ENCODE measurements at places on chromosomes 2 and 18.

GRCh38 chr2:121625953-121626352, 23.3 kb downstream of the CLASP1 start:
- no peak for DNase-seq

DNA sequence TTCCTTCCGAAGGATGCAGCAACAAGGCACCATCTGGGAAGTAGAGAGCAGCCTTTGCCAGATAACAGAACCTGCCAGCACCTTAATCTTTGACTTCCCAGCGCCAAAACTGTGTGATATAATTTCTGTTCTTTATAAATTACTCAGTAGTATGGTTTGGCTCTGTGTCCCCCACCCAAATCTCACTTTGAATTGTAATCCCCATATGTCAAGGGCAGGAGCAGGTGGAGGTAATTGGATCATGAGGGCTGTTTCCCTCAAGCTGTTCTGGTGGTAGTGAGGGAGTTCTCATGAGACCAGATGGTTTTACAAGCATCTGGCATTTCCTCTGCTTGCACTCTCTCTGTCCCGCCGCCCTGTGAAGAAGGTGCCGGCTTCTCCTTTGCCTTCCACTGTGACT, 899.9 kb downstream of the TRIB2 start:
- DNase-seq: no peak

DNA sequence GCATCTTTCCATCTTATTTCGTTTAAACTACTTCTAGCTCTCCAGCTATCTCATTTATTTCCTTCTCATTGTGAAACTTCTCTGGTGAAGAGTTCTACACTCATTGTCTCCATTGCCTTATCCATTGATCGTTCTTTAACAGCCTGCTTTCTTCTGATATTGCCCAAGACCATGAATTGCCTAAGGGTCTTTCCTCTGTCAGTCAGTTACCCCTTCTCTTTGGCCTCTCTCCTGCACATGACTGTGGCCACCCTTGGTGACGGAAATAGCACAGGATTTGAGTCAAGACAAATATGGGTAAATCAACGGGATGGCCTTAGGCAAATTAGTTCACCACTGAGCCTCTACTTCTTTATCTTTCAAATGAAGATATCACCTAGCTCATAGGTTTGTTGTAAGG, 26.6 kb downstream of the NHEJ1 start:
- no peak for DNase-seq

DNA sequence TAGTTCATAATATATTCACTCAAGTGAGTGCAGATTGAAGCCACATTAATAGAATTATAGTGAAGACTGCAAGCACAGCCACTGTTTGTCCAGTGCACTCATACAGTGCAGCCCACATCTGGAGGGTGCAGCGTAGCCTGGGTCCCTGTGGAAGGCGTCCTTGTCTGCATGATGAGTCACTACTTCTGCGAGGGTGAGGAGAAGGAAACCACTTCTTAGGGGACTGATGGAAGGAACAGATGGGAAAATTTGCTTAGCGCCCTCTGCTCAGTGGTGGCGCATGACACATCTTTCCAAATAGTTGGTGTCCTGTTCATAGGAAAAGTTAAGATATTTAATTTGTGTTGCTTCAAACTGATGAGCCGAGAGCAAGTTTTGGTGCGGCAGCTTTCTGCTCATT, 330.4 kb upstream of the SMIM21 start:
- no peak for DNase-seq

GRCh38 chr2:86274918-86275275, 62.5 kb downstream of the REEP1 start:
- no peak for DNase-seq

GRCh38 chr2:238271061-238271554, 17.3 kb downstream of the PER2 start:
- no peak for DNase-seq

GRCh38 chr2:12110481-12110880, 364.0 kb downstream of the LPIN1 start:
- no peak for DNase-seq

GRCh38 chr2:143521396-143521795, 392.2 kb downstream of the ARHGAP15 start:
- DNase-seq: no peak

- DNase-seq: no peak
Observed at GRCh38 chr2:230343747-230344146, 16.8 kb downstream of the SP140L start.

- DNase-seq: no peak
Observed at GRCh38 chr2:200242570-200242969, 63.9 kb upstream of the SPATS2L start.

- peak; percentile 48 for DNase-seq
Observed at GRCh38 chr2:234951664-234952269, at the start of gene SH3BP4. Gene SH3BP4, plus strand, starts transcription at chr2:234952017. Its CDS starts 82,986 bp downstream, at chr2:235035003.

DNA sequence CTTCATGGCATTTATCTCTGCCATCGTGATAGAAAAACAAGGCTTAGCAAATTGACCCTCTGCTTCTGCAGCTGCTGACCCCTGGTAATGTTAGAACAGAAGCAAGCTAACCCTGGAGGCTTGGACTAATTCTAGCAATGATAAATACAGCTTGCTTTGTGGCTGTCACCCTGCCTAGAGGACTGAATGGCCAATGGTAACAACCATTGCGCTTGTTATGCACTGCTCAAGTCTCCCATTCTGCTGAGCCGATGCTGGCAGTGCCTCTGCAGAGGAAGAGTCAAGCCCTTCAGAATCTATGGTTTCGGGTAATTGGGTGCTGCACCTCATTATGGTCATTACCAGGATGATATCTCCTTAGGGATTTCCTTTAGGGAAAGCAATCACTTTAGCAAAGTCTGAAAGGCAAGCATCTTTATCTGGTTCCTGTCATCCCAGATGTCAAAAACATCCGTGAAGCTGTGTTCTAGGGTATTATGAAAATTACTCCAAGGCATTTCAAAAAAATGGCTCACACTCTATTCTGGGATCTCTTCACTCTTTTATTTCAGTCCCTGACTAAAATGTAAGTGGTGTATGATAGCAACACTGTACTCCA, 186.8 kb upstream of the DLGAP1 start:
- no peak for DNase-seq

DNA sequence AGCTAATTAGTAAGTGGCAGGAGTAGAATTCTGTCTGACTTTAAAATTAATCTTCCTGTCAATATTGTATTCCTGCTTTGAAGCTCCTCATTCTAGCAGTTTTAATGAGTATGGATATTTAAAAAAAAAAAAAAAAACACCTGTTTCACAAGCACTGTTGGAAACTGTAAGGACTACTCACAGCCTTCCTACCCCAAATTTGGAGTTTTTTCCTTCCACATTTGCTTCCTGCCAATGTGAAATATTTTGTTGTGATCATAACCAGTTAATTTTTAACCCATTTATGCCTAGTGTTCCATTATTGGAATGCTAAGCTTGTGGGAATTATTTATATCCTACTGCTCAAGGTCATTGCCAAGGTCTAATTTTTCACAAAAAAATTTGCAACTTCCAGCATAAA, 36.1 kb upstream of the SCYGR2 start:
- no peak for DNase-seq

GRCh38 chr2:232315049-232315922, 63.3 kb upstream of the ALPP start:
- peak; percentile 35 for DNase-seq

DNA sequence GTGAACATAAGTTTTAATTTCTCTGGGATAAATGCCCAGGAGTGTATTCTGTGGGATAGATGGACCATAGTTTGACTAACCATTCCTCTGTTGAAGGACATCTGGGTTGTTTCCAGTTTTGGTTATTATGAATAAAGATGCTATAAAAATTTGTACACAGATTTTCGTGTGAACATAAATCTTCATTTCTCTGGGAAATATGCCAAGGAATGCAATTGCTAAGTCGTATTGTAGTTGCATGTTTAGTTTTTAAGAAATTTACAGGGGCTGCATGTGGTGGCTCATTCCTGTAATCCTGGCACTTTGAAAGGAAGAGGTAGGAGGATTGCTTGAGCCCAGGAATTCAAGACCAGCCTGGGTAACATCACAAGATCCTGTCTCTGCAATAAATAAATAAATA, 6.9 kb upstream of the SLC11A1 start:
- DNase-seq: no peak

GRCh38 chr18:23872701-23873550, 141.6 kb upstream of the TTC39C start:
- DNase-seq: no peak

DNA sequence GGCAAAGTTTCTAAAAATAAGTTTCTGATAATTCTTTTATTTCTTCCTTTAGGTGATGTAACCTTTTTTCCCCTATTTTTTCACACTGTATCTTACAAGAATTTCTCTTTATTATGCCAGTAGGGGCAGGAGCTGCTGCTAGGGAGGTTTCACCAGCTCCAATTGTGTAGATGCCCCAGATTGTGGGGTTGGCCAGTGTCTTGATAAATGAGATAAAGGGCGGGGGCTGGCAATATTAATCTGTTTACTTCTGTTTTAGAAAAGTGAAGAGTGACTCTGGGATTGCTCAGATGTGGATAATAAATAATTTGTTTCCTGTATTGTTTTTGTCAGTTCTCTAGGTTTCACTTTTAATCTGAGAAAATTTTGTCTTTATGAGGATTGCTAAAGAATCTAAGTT, 190.4 kb downstream of the MC4R start:
- DNase-seq: no peak

DNA sequence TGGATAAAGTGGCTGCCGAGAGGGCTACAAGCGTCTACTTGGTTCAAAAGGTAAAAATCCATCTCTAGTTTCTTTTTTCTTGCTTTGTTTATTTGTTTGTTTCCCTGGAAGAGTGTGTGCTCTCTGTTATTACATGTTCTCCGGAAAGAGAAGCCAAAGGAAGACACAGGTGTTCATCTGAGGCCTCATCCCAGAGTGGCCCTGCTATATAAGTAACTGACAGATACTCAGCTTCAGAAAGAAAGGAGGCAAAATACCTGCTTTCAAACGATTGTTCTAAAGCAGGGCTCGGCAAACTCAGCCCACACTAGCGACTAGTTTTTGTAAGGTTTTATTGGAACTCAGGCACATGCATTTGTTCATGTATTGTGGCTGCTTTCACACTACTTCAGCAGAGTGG, 140.0 kb upstream of the ALPP start:
- DNase-seq: no peak

DNA sequence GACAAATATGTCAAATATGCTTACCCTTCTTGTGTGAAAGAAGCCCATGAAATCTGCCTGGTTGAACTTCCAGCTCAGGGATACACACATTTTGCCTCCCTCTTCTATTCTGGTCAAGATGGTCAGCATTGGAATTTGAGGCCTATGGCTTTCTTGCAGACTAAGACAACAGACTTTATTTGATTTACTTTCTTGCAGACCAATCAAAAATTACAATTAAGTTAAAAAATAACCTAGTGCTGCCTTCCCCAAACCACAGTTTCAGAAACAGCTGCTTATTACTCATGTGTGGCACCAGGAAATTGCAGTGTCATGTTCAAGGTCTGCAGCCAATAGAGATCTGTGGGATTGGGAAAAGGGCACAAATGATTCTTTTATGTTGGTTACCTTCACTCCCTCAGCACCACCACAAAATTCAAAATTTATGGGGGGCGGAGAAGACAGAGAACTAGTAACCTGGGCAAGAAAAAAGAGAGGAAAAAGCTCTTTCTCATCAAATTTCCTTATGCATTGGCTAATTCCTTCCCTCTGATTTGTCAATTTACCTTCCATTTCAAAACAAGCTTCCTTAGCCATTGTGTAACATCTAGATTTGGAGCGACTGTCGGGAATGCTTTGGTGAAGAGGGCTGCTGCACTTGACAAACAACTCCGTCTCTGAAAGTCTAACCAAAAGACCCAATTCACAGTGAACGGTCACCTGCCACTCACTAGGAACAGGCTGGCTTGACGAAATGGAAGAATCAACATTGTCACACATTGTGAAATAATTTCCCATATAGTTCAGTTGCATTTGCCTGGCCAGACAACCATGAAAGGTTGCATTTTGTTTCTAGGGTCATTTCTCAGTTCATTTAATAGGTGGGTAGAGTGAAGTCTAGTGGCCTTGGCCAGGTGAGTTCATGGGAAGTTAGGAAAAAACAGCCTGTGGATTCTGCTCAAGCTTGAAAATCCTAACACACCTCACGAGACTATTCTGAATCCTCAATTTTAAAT, 100.4 kb upstream of the FZD5 start:
- no peak for DNase-seq

- DNase-seq: no peak
Observed at GRCh38 chr2:62204998-62205496, 9.1 kb downstream of the B3GNT2 start.

DNA sequence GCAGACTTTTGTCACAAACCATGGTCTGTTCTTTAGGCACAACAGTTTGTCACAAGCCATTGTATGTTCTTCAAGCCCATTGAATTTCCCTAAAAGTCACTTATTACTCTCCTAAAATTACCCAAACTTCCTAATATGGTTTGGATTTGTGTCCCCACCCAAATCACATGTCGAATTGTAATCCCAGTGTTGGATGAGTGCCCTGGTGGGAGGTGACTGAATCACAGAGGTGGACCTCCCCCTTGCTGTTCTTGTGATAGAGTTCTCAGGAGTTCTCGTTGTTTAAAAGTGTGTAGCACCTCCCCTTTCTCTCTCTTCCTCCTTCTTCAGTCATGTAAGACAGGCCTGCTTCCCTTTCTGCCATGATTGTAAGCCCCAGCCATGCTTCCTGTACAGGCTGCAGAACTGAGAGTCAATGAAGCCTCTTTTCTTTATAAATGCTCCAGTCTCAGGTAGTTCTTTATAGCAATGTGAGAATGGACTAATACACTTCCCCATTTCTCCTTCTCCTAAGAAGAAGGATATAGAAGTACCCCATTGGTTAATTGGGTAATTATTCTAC, 11.2 kb upstream of the GYPC start:
- DNase-seq: no peak

- no peak for DNase-seq
Observed at GRCh38 chr2:174383796-174384195, 11.7 kb upstream of the SCRN3 start.

DNA sequence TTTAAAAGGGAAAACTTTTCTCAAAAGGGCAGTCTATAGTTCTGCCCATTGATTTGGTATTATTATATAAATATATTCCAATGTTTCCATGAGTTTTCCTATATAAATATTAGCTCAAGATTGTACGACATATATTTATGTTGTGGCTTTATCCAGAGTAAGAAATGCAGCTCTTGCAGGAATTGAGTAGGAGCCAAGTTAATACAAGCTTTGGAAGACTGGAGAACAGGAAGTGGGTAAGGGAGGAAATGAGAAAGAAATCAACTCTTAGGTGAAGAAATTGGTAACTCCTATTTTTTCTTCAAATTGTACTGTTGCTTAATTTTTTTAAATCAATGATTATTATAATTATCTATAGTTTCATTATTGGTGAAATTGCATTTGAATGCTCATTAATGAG, 105.4 kb upstream of the FAM117B start:
- DNase-seq: no peak

GRCh38 chr2:152431370-152432098, 96.6 kb downstream of the FMNL2 start:
- DNase-seq: no peak

- DNase-seq: no peak
Observed at GRCh38 chr2:105052773-105053172, 14.9 kb downstream of the MRPS9 start.

- no peak for DNase-seq
Observed at GRCh38 chr2:201996006-201996405, 37.6 kb upstream of the FZD7 start.

- no peak for DNase-seq
Observed at GRCh38 chr2:26483516-26483915, 5.6 kb upstream of the OTOF start.

- no peak for DNase-seq
Observed at GRCh38 chr2:30622452-30622851, 175.4 kb downstream of the LCLAT1 start.

- no peak for DNase-seq
Observed at GRCh38 chr18:48050176-48050575, 119.7 kb upstream of the SMAD2 start.

- DNase-seq: no peak
Observed at GRCh38 chr2:157443795-157444640, at the start of gene CYTIP. Gene CYTIP, minus strand, starts transcription at chr2:157444089. Its CDS starts 69 bp downstream, at chr2:157444020.

- no peak for DNase-seq
Observed at GRCh38 chr2:176493226-176493825, 224.1 kb downstream of the MTX2 start.

Data from activated CD4-positive, alpha-beta T cell treated with anti-CD3 and anti-CD28 coated beads for 24 hours (primary cell).